ENCODE measurements at places on chromosomes 2 and 18.
A peak's percentile ranks its signal among the peaks of the same experiment; 100 is the strongest.

- no peaks in the 10 kb centered on the region for H3K4me1 ChIP-seq
- H3K36me3 ChIP-seq: no peaks in the 10 kb centered on the region
- no peak overlapping the region for H3K27ac ChIP-seq
- no peak for DNase-seq
These were observed 230.8 kb downstream of the SRBD1 start for GRCh38 chr2:45380131-45380836.

GRCh38 chr18:38993342-38993741 is 1427.7 kb upstream of the CELF4 start:
- no peak overlapping the region for H3K27ac ChIP-seq
- no peaks in the 10 kb centered on the region for H3K27me3 ChIP-seq
- H3K4me1 ChIP-seq: no peaks in the 10 kb centered on the region
- DNase-seq: no peak
- no peaks in the 10 kb centered on the region for H3K36me3 ChIP-seq
- no peak overlapping the region for H3K4me3 ChIP-seq

- H3K4me3 ChIP-seq: no peak overlapping the region
- peaks cover 3% of the 10 kb centered on the region for H3K36me3 ChIP-seq
- no peaks in the 10 kb centered on the region for H3K27me3 ChIP-seq
- H3K27ac ChIP-seq: no peak overlapping the region
- peak; percentile 45 for DNase-seq
- peaks cover 11% of the 10 kb centered on the region for H3K4me1 ChIP-seq
These were observed 48.9 kb upstream of the ASXL2 start for GRCh38 chr2:25926984-25927756.

DNA sequence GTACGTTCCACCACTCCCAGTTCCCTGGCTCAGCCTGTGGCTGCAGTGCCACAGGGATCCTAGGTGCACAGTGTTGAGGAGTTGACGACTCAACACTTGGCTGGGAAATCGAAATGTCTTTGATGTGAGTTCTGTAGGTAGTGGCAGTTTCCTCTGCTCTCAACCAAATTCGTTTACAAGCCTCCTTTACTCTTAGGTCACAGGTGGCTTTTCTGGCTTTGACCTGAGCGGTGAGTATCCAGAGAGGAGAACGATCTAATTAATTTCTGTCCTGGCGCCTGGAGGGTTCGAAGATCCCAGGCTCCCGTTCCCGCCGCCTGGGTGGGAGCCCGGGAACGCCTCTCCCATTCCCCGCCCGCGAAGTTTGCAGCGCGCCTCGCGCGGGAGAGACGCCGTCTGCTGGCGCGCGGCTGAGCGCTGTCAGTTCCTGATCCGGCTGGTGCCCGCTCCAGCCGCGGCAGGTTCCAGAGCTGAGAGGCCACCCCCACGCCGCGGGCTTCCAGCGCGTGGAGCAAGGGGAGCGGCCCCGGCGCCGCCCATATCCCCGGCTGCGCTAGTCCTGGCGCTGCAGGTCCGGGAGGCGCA is at the start of gene LAMA3:
Gene LAMA3, plus strand, starts transcription at position 423 of the 585 bp plus-strand sequence. CDS start 231 bp downstream, outside the sequence.
- H3K4me1 ChIP-seq: peaks cover 6% of the 10 kb centered on the region
- no peaks in the 10 kb centered on the region for H3K36me3 ChIP-seq
- peak within 1 kb of the TSS; percentile 40 for H3K4me3 ChIP-seq
- peak; percentile 41 for DNase-seq

GRCh38 chr2:46273225-46273863 is 23.9 kb upstream of the EPAS1 start:
- DNase-seq: no peak
- no peak overlapping the region for H3K4me3 ChIP-seq
- H3K4me1 ChIP-seq: peaks cover 12% of the 10 kb centered on the region
- no peaks in the 10 kb centered on the region for H3K36me3 ChIP-seq
- no peak overlapping the region for H3K27ac ChIP-seq

GRCh38 chr18:63112706-63113105 is 206.9 kb downstream of the BCL2 start:
- H3K36me3 ChIP-seq: peaks cover 2% of the 10 kb centered on the region
- DNase-seq: no peak
- H3K27me3 ChIP-seq: peaks cover 2% of the 10 kb centered on the region
- no peak overlapping the region for H3K27ac ChIP-seq
- peaks cover 6% of the 10 kb centered on the region for H3K4me1 ChIP-seq

DNA sequence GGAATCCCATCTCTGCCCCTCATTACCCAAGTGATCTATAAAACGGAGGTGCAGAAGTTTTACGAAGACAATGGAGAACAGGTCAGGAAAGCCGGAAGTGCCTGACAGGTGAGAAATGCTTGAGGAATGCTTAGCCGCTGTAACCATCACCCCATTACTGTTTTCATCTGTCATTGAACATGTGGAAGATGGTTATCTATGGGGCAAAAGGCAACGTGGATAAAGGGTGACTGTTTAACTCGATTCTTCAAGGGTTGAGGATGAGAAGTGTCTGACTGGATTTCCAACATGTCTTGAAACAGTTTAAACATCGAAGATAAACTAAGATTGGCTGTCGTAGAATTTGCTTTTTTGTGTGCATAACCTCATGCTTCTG is 17.3 kb downstream of the HK2 start:
- H3K27ac ChIP-seq: peak overlapping the region; percentile 35
- no peak for DNase-seq
- H3K4me1 ChIP-seq: peaks cover 57% of the 10 kb centered on the region
- H3K4me3 ChIP-seq: no peak overlapping the region
- no peaks in the 10 kb centered on the region for H3K27me3 ChIP-seq
- H3K36me3 ChIP-seq: peaks cover 18% of the 10 kb centered on the region

GRCh38 chr2:208266936-208267335 is 881 bp downstream of the PIKFYVE start:
- no peak for DNase-seq
- peaks cover 16% of the 10 kb centered on the region for H3K36me3 ChIP-seq
- H3K27ac ChIP-seq: peak overlapping the region; percentile 98
- H3K27me3 ChIP-seq: no peaks in the 10 kb centered on the region
- peak overlapping the region; percentile 89 for H3K4me3 ChIP-seq

GRCh38 chr2:44269831-44270230 is 5.4 kb upstream of the SLC3A1 start:
- H3K27ac ChIP-seq: no peak overlapping the region
- H3K4me1 ChIP-seq: no peaks in the 10 kb centered on the region

DNA sequence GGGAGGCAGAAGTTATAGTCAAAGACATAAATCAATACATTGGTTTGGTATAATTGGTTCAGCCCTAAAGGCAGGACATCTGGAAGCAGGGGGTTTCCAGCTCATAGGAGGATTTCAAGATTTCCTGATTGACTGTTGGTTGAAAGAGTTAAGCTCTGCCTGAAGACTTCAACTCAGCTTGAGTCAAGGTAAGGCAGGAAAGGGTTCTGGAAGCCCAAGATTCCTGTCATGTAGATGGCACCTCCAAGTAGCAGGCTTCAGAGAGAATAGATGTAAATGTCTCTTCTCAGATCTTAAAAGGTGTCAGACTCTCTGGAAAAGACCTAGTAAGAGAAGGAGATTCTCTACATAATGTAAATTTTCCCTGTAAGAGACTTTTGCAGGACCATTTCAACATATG is 335.3 kb downstream of the RIT2 start:
- H3K27me3 ChIP-seq: no peaks in the 10 kb centered on the region
- H3K4me1 ChIP-seq: no peaks in the 10 kb centered on the region

DNA sequence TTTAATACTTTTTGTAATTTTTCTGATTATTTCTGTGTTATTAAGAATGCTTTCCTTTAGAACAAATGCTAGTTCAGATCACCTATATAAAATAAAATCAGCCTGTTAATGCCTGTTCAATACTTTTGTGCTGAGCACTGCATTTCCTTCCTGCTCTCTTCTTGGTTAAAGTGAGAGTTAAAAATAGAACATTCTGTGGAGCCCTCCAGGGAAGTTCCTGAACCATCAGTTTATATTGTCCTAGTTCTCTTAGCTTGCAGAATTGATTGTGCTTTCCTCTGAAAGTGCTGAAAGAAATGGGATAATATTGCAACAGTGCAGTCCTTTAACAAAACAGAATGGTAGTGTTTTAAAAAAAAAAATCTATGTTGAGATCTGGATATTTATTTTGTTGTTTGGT is 74.6 kb upstream of the UBXN4 start:
- no peak overlapping the region for H3K4me3 ChIP-seq
- DNase-seq: no peak
- peaks cover 16% of the 10 kb centered on the region for H3K4me1 ChIP-seq
- peaks cover 25% of the 10 kb centered on the region for H3K36me3 ChIP-seq
- no peaks in the 10 kb centered on the region for H3K27me3 ChIP-seq

DNA sequence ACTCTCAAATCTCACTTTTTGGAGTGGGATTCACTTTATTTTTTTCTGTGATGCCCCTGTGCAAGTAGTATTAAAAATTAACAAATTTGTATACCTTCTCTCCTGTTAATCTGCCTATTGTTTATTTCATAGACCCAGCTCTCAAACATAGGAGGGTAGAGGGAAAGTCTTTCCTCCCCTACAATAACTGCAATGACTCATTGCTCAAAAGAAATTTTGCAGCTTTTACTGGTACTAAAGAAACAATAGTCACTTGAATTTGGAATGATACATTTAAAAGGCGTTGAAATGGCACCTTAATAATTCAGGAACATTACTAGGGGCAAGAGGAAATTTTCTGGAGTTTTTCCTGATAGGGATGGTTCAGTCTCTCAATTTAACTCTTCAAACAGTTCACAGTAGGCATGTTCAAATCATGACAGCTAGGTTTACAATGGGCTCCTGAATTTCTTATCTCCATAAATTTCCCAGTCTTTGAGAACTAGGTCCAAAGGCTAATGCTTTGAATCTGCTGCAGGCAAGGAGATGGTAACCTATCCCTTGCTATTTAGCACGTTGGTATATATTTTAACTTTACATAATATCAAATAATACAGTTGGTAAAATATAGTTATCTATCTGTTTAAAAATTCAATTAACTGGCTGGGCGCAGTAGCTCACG is 88.8 kb downstream of the CHN1 start:
- no peak overlapping the region for H3K27ac ChIP-seq
- H3K4me3 ChIP-seq: no peak overlapping the region
- no peaks in the 10 kb centered on the region for H3K36me3 ChIP-seq
- H3K27me3 ChIP-seq: no peaks in the 10 kb centered on the region
- DNase-seq: no peak
- H3K4me1 ChIP-seq: no peaks in the 10 kb centered on the region

GRCh38 chr18:68034296-68034695 is 517.8 kb upstream of the DSEL start:
- no peaks in the 10 kb centered on the region for H3K4me1 ChIP-seq
- no peaks in the 10 kb centered on the region for H3K36me3 ChIP-seq
- H3K27ac ChIP-seq: no peak overlapping the region
- H3K4me3 ChIP-seq: no peak overlapping the region
- no peak for DNase-seq

DNA sequence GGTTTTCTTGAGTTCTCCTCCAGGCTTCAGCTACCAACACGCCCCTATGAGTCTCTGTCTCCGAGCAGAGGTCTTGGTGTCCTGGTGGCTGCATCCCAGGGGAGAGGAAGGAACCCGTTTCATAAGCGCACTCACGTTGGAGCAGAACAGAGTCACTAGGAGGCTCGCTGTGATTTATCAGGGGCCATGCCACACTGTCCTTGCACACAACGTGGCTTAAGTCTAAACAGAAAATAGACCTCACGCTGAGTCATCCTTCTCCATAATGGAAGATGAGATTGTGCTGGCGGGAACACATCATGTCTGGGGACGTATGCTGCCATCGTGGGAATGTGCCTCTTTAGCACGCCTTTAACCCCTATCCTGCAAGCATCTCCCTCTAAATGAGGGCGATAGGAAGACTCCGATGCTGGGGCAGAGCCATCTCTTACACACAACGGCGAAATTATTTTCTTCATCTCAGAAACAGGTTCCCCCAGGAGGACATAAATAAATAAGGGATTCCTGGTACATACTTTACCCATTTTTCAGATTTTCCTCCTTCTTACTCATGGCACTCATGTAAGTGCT is 211.4 kb downstream of the KLHL29 start:
- no peaks in the 10 kb centered on the region for H3K27me3 ChIP-seq
- DNase-seq: no peak
- H3K27ac ChIP-seq: no peak overlapping the region
- no peaks in the 10 kb centered on the region for H3K4me1 ChIP-seq
- no peaks in the 10 kb centered on the region for H3K36me3 ChIP-seq
- H3K4me3 ChIP-seq: no peak overlapping the region

DNA sequence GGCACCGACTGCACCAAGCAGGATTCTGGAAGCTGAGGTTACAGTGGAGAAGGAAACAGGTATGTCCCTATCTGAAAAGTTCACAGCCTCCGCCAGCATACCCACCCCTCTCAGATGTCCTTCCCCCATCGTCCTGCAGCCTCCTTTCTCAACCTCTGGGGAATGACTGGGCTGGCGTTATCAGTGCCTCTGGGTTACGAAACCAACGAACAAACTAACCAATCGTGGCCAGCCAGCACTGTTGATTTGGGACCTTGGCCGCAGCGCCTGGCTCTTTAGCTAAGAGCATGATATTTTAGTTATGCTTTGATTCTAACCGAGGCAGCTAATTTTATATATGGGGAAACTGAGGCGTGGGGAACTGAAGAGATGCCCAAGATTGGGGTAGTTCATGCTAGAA is 233.0 kb downstream of the TFCP2L1 start:
- H3K27ac ChIP-seq: no peak overlapping the region
- H3K36me3 ChIP-seq: no peaks in the 10 kb centered on the region
- H3K4me3 ChIP-seq: no peak overlapping the region
- no peaks in the 10 kb centered on the region for H3K4me1 ChIP-seq
- DNase-seq: no peak

GRCh38 chr18:24627644-24628315 is 167.3 kb downstream of the HRH4 start:
- H3K27me3 ChIP-seq: peaks cover 6% of the 10 kb centered on the region
- H3K36me3 ChIP-seq: no peaks in the 10 kb centered on the region
- H3K27ac ChIP-seq: no peak overlapping the region
- DNase-seq: no peak
- no peak overlapping the region for H3K4me3 ChIP-seq
- H3K4me1 ChIP-seq: no peaks in the 10 kb centered on the region

DNA sequence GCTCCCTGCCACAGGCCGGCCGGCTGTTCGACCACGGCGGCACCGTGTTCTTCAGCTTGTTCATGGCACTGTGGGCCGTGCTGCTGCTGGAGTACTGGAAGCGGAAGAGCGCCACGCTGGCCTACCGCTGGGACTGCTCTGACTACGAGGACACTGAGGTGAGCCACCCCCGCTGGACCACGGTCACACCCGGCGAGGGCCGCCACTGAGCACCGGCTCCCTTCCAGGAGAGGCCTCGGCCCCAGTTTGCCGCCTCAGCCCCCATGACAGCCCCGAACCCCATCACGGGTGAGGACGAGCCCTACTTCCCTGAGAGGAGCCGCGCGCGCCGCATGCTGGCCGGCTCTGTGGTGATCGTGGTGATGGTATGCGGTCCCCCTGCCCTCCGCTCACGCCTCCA is 20.8 kb downstream of the ANO7 start:
- H3K27ac ChIP-seq: no peak overlapping the region
- no peak overlapping the region for H3K4me3 ChIP-seq
- no peaks in the 10 kb centered on the region for H3K36me3 ChIP-seq
- H3K27me3 ChIP-seq: no peaks in the 10 kb centered on the region
- DNase-seq: no peak
- H3K4me1 ChIP-seq: no peaks in the 10 kb centered on the region
